ENCODE measurements at places on chromosomes 12 and 14.

GRCh38 chr12:56715798-56716197 is 9.3 kb downstream of the NACA start:
- DNase-seq: no peak

DNA sequence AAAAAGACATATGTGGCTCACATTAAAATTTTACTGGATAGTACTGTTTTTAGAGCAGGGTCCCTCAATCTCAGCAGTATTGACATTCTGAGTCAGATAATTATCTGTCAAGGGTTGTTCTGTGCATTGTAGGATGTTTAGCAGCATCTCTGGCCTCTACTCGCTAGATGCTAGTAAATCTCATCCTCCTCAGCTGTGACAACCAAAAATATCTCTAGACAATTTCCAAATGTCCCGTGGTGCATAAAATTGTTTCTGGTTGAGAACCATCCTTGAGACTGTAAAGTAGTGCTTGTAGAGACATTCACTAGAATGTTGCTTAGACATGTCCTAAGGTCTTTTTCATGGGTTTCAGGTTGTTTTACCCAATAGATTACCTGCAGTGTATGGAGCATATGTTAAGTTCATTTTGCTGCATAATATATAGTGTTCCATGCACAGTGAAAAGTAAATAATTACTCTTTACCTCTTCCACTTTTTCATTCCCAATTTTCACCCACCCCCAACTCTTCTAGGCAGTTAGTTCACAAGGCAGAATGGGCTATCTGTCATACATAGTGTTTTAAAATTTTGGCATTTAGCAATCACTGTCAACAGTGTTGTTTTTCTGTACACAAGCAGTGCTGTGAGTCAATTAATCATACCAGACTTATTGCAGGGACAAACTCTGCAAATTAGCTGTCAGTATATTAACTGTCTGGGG is 200.2 kb upstream of the SLC38A2 start:
- DNase-seq: no peak

DNA sequence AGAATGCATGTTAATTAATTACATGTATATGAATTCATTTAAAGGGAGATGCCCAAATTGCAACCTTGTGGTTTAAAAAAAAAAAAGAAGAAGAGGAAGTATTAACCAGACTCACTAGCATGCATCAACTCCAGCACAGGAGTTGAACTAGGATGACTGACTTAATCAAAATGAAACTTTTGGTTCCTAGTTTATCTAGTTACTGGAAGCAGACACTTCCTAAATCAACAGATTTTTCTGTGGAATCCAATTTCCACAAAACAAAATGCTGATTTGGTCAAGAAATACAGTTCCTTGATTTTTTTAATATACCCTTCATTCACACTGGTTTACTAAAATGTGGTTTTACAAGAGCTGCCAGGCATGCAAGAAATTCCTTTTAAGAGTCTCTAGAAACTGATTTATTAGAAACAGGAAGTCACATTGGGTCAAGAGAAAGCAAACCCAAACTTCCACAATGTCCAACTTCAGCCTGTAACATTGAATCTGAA is 41.6 kb downstream of the ITPR2 start:
- no peak for DNase-seq

- no peak for DNase-seq
Observed at GRCh38 chr12:113133036-113133435, 2.5 kb downstream of the RASAL1 start.

GRCh38 chr12:88035907-88036289 is 6.7 kb upstream of the C12orf50 start:
- no peak for DNase-seq

Measured in CD4-positive, alpha-beta memory T cell (primary cell).